ENCODE measurements at places on chromosomes 11 and 22.

DNA sequence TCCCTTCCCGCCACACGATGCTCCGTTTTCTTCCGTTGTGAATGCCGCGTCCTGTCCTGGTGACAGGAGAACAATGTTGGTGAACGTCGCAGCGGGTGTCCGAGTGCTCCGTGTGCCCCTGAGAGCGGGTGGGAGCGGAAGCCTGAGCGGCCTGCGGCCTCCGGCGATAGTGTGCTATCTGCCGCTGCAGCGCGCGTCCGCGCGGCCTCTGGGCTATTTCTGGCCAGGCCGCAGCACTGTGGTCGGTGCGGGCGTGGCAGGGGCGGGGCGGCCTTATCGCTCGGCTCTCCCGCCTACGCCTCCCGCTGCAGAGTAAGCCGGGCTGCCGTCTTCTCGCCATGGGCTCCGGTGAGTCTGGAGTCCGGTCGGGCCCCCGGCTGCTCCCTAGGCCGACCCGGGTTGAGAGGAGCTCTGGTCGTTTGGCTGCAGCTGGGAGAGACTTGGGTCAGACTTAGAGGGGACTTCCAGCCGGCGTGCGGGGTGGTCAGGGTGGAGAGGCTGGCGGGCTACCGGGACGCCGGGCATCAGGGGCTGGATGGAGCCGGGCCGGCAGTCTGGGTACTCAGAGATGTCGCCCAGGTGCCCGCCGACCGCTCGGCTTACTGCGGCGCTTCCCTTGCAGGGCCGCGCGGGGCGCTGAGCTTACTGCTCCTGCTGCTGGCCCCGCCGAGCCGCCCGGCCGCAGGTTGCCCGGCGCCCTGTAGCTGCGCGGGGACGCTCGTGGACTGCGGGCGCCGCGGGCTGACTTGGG, at the start of gene GP1BB:
Gene GP1BB (plus strand): TSS at position 308 of the 751 bp plus-strand sequence. CDS start 31 bp downstream, at position 339.
- peak; percentile 17 for DNase-seq

- no peak for DNase-seq
Measured at GRCh38 chr11:61666684-61667297, 13.4 kb upstream of the DAGLA start.

GRCh38 chr22:18028817-18029527, 4.6 kb upstream of the MICAL3 start:
- DNase-seq = no peak

GRCh38 chr22:37290737-37291136, 8.4 kb downstream of the CYTH4 start:
- no peak for DNase-seq

DNA sequence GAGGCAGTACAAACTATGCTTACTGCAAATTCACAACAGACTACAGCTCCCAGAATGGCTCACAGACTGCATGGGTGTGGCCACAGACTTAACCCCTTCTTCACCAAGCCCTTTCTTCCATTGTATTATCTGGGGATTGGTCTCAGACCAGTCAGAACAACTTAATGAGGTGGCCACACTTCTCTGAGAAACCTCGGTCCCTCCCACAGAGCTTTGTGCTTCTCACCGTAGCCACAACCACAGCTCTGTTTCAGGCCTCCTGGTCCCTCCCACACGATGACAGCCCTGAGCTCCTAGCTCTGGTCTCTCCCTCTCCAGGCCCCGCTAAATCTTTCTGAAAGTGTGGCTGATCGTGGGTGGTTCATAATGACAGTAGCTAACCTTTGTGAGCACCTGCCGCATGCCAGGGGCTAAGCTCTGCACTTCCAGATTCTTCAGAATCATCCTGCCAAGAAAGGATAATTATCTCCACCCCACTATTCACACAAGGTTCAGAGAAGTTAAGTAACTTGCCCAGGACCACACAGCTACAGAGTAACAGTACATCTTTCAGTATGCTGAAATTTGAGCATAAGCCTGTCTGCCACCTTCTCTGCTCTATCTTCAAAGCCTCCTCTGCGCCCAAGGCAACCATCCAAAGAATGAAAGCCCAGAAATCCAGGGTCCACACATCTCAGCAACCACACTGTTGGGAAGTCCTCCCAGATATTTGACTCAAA, 5.4 kb downstream of the PDE2A start:
- peak; percentile 76 for DNase-seq

Data from stimulated activated CD8-positive, alpha-beta memory T cell treated with anti-CD3 and anti-CD28 coated beads, Interleukin-15, amount 100 ng/mL, for 48 hours (primary cell).